ENCODE measurements at places on chromosomes 12 and 14. TPM values are rescaled to one million over a fixed set of nuclear protein-coding genes. Genes with fewer than 3 reads are reported as not detected.

Gene SYT1
- 0.14 TPM for total RNA-seq

Gene KRT2
- not detected for total RNA-seq

Gene SMCO2
- 4.1 TPM for total RNA-seq

Gene EFS
- 6.2 TPM for total RNA-seq

Gene HNF1A
- not detected for total RNA-seq

Gene HSPB8
- 2.7 TPM for total RNA-seq

Gene MCRS1
- total RNA-seq: 56.7 TPM

Gene ACVR1B
- 23.1 TPM for total RNA-seq

Gene PAX9
- 8.6 TPM for total RNA-seq

Gene SOAT2
- total RNA-seq: not detected

Gene DCP1B
- 2.7 TPM for total RNA-seq

Gene FOXN4
- total RNA-seq: not detected

Gene CPNE6
- total RNA-seq: not detected

Gene KLRC4
- not detected for total RNA-seq

Gene MGP
- total RNA-seq: not detected

Gene GPR162
- total RNA-seq: not detected

Gene TSHR
- total RNA-seq: not detected

Gene GPRC5A
- total RNA-seq: 20.4 TPM

Gene RNASE1
- total RNA-seq: not detected

Gene TWF1
- total RNA-seq: 183 TPM

Gene COQ6
- 13.5 TPM for total RNA-seq

Gene KANSL2
- 87.1 TPM for total RNA-seq

Gene OVCH1
- total RNA-seq: 0.28 TPM

Gene ADAM20
- 0.68 TPM for total RNA-seq

Gene GLRX5
- total RNA-seq: 57.8 TPM

Gene TSPAN8
- total RNA-seq: 0.07 TPM

Gene KRT6A
- total RNA-seq: 14,814 TPM

Gene RAB15
- 0.28 TPM for total RNA-seq

Gene COL2A1
- total RNA-seq: 0.07 TPM

Gene TSPAN19
- not detected for total RNA-seq

Gene INHBE
- 1.5 TPM for total RNA-seq

Gene SPSB2
- total RNA-seq: 15.0 TPM

Gene GLIPR1L1
- total RNA-seq: not detected

Gene FAM186B
- 0.57 TPM for total RNA-seq

Gene SPIC
- not detected for total RNA-seq

Gene RERGL
- not detected for total RNA-seq

Gene OR10A7
- total RNA-seq: not detected

Gene FSCB
- total RNA-seq: not detected

Gene RHOJ
- total RNA-seq: not detected

Gene TOMM20L
- not detected for total RNA-seq

Gene TMEM119
- not detected for total RNA-seq

Gene CCDC85C
- 49.6 TPM for total RNA-seq

Gene WNT1
- not detected for total RNA-seq

Gene DPY19L2
- 1.6 TPM for total RNA-seq

Gene CLEC1B
- total RNA-seq: not detected

Gene RIMBP2
- total RNA-seq: not detected

Gene MAP3K9
- 12.6 TPM for total RNA-seq

Gene TMBIM6
- 695 TPM for total RNA-seq

Gene LRP1-AS
- total RNA-seq: not detected

Gene NELL2
- 0.28 TPM for total RNA-seq

All from nasal cavity respiratory epithelium epithelial cell of viscerocranial mucosa (primary cell).